ENCODE measurements at places on chromosomes 13 and 19. TPM values are rescaled to one million over a fixed set of nuclear protein-coding genes. Genes with fewer than 3 reads are reported as not detected.

- DNase-seq = no peak
Observed at GRCh38 chr13:103192511-103193135, 126.4 kb upstream of the SLC10A2 start.

ARMC6 gene
- 23.5 TPM for total RNA-seq

DNA sequence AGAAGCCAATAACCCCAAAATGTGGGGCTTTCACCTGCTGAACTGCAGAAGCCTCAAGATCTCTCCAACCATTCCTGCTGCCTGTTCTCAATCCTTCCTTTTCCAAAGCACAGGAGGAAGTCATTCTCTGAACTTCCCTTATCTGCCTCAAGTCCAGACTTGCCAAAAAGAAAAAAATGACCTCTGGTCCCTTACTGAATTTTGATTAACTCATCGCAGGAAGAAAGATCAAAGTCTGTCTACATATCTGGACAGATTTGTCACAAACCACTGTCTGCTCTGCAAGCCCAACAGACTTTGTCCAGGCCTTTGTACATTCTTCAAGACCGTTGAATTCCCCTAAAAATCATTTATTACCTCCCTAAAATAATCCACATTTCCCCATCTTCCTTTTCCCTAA is 126.5 kb upstream of the NBEA start:
- DNase-seq = no peak

DNA sequence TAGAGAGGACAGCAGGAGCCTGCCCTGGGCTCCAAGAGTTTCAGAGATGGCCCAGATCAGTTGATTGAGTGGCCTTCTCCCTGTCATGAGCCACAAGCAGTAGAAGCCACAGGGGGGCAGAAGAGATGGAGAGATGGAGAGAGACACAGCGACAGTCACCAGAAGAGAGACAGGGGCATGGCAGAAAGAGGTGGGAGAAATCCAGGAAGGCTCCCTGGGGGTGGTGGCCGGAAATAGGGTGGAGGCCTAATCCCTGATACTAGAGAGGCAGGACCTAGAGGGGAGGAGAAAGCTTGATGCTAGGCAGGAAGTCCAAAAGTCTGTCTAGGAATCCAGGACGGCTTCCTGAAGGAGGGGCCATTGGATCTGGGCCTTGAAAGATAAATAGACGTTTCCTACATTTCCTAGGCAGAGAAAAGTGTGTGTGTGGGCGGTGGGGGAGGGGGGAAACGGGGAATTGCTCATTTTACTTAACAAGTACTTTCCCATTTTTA is 9.6 kb upstream of the TPM4 start:
- no peak for DNase-seq

- DNase-seq = no peak
Observed at GRCh38 chr13:80214521-80214991, 126.4 kb downstream of the SPRY2 start.

DNA sequence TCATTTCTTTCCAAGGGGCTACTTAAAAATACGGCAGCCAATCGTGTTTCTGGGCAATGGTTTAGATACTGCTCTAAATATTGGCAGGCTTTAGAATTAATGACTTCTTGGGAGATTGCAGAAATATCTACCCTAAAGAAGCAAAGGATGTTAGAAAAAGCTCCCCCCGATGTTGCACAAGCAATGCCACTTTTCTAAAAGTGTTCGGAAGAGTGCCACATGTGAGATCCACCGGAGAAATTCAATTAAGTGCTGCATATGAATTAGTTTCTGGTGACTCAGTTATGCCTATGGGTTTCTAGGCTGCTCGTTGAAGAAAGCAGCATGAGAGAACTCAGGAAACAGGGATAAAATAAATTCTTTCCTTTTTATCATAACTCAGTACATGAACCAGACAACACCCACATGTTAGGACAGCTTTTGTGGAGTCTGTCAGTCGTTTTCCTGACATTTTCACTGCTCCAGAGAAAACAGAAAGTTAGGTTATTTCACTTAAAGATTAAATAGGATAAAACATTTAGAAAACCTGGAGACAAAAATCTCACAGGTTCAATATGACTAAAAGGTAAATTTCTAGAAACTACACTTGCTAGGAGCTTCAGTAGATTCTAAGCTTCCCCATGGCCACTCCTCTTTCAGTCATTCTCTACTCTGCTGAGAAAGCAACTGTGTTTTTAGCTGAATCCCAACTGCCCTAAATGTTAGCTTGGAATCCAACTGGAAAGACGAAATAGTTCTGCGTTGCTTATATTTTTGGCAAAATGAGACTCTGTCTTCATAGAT is 244.7 kb downstream of the DCLK1 start:
- no peak for DNase-seq

PROSER3 gene
- total RNA-seq = 52.2 TPM

DNA sequence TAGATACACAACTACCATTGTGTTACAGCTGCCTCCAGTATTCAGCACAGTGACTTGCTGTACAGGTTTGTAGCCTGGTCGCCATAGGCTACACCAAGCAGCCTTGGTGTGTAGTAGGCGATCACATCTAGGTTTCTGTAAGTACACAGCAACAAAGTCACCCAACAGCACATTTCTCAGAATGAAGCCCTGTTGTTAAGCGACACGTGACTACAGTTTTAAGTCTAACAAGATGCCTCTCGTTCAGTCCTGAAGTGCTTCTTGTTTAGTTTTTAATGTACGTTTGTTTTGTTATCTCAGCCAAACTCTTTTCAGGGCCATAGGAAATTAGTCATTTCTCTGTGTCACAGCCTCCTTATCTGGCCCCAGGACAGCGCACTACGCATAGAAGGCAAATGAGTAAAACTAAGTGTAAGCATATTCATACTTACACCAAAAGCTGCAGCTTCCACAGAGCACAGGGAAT is 50.0 kb upstream of the GPR183 start:
- no peak for DNase-seq

DNA sequence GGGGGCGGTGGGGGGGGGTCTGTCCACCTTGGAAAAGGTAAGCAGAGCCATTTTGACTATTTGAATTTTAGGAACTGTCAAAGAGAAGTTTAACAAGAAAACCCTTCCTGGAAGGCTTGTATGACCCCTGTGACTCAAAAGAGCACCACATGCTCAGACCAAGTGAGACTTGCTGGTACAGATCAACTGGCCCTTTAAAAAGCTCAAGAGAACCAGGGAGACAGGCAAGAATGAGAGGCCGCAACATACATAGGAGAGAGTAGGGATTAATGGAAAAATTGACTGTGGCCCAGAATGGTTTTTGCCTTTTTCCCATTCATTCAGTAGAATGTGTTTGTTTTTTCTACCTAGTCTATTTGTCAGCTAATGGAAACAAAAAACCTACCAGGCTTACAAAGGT is 26.2 kb upstream of the ATP8A2 start:
- no peak for DNase-seq

DNA sequence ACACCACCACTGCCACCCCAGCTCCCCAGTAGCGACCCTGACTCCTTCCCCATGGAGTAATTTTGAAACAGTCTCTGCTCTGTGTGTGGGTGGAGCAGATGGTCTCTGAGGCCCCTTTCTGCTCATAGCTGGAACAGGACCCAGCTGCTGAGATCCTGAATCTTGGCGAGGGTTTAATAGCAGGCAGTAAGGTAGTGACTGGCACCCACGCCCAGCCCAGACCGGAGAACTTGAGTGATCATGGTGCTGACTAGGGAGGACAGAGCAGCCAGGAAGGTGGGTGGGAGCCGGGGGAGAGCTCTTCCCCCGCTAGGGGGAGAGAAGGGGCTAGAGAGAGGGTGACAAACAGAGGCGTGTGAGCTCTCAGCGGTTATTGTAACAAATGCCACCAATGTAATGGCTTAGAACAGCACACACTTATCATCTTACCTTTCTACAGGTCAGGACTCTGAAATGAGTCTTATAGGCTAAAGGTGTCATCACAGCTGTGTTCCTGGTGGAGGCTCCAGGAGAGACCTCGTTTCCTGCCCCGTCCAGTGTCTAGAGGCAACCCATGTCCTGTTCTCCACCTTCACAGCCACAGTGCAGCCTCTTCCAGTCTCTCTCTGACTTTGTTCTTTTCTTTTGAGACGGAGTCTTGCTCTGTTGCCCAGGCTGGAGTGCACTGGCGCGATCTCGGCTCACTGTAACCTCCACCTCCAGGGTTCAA is 7.2 kb upstream of the ACER1 start:
- DNase-seq = no peak
